ENCODE measurements at places on chromosomes 11 and 22. TPM values are rescaled to one million over a fixed set of nuclear protein-coding genes. Genes with fewer than 3 reads are reported as not detected.

DNA sequence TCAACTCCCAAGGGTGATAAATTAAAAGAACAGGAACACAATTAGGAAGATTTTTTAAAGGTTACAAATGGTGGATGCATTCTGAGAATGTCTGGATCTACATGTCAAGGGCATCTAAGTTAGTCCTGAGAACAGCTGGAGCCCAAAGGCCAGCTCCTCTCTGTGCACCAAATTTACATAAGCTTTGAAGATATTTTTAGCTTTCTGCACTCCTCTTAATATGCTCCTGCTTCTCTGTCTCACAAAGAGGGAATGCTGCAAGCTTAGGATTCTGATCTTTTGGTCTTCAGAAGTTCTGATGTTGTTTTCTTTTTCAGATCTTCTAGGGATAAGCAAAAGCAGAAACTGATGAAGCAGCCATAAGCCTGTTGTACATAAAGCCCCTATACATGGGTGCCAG is 309.8 kb upstream of the NCAM1 start:
- no peak for DNase-seq

GRCh38 chr11:132114185-132114584 is 743.8 kb downstream of the NTM start:
- DNase-seq: peak; percentile 10

- DNase-seq: no peak
These were observed 83.6 kb downstream of the PIWIL4 start for GRCh38 chr11:94650756-94651155.

CHADL gene
- 0.17 TPM for total RNA-seq

DNA sequence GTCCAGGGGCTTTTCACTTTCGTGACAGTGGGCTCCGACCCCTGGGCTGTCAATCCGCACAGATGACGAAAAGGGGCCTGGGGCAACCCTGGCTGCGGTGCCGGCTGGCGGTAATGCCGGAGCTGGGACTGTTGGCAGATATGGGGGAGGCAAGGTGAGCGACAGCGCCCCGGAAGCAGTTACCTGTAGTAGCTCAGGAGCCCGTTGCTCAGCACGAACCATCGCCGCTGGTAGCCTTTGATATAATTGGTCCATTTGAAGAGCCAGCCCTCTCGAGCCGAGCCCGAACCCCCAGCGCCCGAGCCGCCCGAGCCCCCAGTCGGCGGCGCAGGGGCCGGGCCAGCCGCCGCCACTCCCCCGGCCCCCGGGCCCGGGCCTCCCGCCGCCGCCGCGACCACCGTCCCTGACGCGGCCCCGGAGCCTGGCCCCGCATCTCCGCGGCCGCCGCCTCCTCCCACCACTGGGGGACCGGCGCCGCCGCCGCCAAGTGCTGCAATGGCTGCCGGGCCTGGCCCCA is 396 bp downstream of the OSBP start:
- DNase-seq: peak; percentile 62

KCTD14 gene
- 0.27 TPM for total RNA-seq

- DNase-seq: no peak
These were observed 3.8 kb upstream of the CYP2D6 start for GRCh38 chr22:42134100-42135020.

DNA sequence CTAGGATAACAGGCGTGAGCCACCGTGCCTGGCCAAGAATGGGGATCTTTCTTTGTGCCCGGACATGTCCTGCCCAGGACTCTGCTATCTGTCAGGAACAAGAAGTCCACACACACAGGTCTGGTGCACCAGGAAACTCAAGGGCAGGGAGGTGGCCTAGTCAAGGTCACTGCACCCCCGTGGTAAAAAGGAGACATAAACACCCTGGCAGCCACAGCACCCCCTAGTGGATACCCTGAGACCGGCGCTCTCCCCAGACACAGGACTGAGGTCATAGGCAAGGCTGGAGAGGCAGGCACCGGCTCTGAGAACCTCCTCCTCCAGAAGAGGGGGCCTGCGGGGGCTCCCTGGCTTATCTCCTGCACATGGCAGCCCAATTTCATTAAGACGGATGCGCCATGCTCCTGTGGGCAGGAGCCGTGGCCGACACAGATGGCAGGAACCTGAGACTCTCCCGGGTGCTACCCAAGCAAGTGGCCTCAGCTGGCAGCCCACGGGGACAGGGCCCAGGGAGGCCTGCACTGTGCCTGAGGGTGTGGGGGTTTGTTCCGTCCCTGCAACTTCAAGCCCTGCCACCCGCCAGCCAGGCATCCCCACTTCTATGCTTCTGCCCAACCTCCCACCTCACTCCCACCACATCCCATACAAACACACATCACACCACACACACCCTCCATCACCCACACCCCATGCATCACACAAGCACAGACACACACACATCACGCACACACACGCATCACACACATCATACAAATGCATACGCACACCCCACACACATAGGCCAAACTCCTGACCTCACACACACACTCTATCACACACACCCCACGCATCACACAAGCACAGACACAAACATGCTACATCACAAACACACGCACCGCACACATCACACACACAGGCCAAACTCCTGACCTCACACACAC is 19.6 kb downstream of the MACROD1 start:
- peak; percentile 75 for DNase-seq

DNA sequence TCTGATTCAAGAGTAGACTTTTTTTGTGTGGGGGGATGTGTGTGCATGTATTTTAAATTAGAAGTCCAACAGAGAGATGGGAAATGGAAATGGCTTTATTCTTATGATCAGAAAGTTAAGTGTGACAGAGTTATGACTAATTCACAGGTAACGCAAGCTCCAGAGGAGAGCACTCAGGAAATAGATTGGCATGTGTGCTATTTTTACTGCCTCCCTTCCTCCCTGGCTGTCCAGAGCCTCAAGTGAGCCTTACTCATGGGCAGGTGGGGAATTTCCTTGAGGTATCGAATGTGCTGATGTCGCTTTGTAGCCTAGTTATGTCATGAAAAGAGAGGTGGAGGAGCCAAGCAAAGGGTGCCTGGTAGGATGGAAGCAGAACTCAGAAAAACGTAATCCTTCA is 70.3 kb upstream of the BDNF start:
- no peak for DNase-seq

- no peak for DNase-seq
These were observed 887.6 kb downstream of the OPCML start for GRCh38 chr11:132644520-132645239.

ETS1 gene
- 336 TPM for total RNA-seq

IGF2 gene
- total RNA-seq: 0.21 TPM

NCAPH2 gene
- total RNA-seq: 115 TPM

OR5W2 gene
- total RNA-seq: not detected

DNA sequence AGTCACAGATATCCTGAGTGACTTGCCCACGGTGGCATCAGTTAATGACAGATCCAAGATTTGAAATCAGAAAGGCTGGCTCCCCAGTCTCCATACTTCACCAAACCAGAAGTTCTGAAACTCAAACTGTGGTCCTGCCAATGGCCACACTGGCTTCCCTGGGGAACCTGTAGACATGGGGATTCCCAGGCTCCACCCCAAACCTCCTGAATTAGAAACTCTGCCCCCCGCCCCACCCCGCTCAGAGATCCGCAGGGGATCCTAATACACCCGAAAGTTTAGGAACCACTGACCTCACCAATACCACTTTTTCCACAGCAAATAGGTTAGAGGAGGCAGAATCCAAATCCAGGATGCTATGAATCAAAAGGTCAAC is 15.3 kb downstream of the RTN4RL2 start:
- DNase-seq: no peak

SYT12 gene
- not detected for total RNA-seq

DNA sequence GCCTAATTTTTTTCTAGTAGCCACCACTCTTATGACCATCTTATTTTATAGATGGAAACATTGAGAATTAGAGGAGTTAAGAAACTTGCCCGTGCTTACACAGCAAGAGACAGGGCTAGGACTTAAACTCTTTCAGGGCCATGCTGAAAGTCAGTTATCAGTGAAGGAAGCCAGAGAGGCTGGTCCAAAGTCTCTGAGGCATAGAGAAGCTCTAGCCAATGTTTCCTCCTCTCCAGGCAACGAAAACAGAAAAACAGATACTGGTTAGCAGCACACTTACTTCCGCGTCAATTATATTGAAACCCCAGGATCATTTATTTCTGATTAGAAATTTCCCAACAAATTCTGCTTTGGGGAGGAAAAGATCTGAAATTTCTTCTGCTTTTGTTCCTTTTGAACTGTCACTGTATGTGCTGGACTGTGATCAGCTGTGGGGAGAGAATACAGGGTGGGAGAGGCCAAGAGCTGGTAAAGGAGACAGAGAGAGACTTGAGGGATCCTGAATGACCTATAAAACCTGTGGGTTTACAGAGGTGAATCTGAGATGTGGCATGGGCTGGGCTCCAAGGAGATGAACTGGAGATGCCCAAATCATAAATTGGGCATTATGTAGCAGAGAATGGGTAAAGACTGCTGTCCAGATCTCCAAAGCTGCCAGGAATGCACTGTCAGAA is 37.5 kb upstream of the CAPRIN1 start:
- DNase-seq: no peak

- DNase-seq: peak; percentile 5
These were observed 89.5 kb upstream of the ISX start for GRCh38 chr22:34976474-34976873.

CCDC157 gene
- 1.1 TPM for total RNA-seq

DNA sequence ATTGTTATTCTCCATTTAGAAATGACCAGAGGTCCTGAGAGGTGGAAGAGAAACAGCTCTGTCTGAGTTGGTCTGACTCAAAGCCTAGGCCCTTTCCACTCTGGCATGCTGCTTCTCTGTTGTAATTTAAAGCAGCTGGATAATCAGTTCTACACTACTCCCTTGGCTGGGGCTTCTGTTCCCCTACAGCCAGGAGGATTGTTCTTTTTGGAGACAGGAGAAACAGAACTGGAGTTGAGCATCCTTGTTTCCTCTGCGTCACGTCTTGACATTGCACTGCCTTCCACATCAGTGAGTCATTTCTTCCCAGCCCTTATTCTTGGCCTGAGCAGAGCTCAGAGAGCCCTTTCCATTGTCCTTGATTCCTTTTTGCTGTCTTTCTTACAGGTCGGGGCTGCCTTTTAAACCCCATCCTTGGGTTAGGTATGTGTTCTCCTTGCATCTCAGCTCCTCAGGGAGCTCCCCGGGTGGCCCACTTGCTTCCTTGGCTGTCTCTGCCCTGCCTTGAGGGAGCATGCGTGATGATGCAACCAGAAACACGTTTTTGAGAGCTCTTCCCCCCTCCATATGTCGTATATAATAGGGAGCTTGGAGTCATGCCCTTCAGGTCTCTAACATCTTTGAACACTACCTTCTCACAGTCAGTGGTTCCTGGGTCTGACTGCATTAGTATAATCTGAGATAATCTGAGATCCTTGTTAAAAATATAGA is 35.7 kb downstream of the CYB5R2 start:
- DNase-seq: no peak

LIF gene
- total RNA-seq: 111 TPM

PRG3 gene
- total RNA-seq: not detected

CACNA1I gene
- 0.31 TPM for total RNA-seq

OR10S1 gene
- not detected for total RNA-seq

CYTH4 gene
- 30.5 TPM for total RNA-seq

- DNase-seq: peak; percentile 19
These were observed 21.5 kb downstream of the LRP4 start for GRCh38 chr11:46896719-46897406.

DNA sequence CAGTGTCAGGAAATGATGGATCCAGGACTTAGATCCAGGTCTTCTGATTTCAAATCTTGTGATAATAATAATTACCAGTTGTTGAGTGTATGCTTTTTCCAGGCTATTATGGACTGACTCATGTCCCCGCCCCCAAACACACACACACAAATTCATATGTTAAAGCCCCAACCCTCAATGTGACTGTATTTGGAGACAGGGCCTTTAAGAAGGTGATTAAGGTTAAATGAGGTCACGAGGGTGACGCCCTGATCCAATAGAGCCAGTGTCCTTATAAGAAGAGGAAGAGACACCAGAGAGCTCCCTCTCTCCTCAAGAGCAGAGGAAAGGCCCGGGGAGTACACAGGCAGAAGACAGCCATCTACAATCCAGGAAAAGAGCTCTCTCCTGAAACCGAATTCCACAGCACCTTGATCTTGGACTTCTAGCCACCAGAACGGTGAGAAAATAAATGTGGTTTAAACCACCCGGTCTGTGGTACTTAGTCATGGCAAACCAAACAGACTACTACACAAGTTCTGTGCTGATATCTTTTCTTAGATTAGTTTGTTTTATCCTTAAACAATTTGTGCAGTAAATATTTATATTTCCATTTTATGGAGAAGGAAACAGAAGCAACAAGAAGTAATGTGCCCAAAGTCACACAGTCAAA is 8.2 kb downstream of the TMPRSS5 start:
- no peak for DNase-seq

ABCC8 gene
- total RNA-seq: not detected

APOA1 gene
- total RNA-seq: not detected

DNA sequence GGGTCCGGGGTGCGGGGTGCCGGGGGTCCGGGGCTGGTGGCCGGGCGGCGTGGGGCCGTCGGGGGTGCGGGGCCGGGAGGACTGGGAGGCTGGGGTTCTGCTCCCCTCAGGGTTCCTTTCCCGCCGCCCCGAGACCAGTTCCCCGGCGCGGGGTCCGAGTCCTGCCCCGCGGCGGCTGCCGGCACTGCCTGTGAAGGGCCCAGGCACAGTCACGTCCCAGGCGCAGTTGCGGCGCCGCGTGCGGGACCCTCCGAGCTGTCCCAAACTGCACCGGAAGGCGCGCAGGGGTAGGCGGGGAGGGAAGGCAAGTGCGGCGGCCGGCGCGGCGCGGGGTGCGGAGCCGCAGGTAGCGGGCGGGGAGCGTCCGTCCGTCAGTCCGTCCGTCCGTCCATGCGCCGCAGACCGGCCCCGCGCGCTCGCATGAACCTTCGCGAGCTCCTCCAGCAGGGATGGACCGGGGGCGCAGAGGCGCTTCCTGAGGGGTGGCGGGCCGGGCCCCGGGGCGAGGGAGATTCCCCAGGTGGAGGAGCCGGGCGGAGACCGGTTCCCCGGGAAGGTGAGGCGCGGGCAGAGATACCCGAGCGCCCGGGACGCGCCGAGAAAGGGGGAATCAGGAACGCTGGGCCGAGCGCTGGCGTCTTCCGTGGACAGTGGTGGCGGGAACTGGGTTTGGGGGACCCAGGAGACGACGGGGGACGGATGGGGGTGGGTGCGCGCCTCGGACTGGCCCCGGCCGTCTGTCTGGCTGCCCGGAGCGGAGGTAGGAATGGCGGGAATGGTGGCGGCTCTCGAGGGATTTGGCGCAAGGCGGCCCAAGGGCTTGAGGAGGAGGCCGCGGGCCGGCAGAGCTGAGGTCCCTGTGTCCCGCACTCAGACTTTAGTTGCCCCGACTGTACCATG is 3.1 kb upstream of the ADORA2A start:
- DNase-seq: peak; percentile 67

GRCh38 chr22:32828150-32828549 is 26.6 kb downstream of the TIMP3 start:
- DNase-seq: no peak

All from activated naive CD4-positive, alpha-beta T cell treated with anti-CD3 and anti-CD28 coated beads for 36 hours (primary cell).